Activated CD8-positive, alpha-beta T cell treated with anti-CD3 and anti-CD28 coated beads for 36 hours (primary cell): ENCODE measurements at places on chromosomes 13 and 19. TPM values are rescaled to one million over a fixed set of nuclear protein-coding genes. Genes with fewer than 3 reads are reported as not detected.
A peak's percentile ranks its signal among the peaks of the same experiment; 100 is the strongest.

GRCh38 chr13:21745307-21745706 lies 74.4 kb downstream of the FGF9 start:
- DNase-seq: no peak

- no peak for DNase-seq
Observed at GRCh38 chr13:49307365-49307764, 59.6 kb downstream of the CDADC1 start.

DNA sequence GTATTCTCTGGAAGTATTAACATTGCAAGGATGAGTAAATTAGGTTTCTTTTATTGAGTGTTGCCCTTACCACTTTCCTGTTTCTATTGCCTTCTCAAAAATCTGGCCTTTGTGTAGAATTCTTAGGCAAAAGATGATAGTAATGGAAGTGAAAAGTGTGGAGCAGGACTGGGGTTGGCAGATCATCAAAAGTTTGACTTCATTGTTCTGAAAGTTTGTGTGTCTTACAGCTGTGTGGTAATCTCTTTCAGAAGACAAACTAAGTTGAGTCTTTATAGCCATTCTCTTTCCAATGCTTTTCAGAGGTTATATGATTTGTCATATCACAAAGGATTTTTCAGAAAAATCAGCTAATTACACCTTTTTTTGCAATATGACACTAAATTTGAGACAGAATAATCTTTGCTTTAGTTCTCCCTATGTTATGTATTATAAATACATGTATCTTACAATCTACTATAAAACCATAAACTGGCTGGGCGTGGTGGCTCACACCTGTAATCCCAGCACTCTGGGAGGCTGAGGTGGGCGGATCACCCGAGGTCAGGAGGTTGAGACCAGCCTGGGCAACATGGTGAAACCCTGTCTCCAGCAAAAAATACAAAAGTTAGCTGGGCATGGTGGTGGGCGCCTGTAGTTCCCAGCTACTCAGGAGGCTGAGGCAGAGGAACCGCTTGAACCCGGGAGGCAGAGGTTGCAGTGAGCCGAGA lies 8.7 kb upstream of the KCNRG start:
- DNase-seq: no peak

GRCh38 chr13:85497652-85498051 lies 301.6 kb downstream of the SLITRK6 start:
- no peak for DNase-seq

DNA sequence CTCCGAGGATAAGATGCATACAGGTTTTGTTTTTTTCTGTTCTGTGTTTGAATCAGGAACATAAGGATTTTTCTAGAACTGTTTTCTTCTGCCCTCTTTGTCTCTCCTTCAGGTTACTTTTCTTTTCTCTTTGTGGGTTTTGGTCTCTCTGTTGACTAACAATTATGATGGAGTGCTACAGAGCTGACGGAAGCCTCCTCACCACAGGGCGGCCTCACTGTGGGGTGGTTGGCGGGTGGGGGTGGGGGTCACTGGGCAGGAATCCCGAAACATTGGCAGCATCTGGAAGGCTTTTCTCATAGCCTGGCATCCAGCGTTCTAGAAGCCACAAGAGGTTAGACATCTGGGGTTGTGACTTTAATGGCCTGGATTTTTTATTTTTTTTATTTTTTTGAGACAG lies 12.0 kb upstream of the MATK start:
- peak; percentile 50 for DNase-seq

- no peak for DNase-seq
Observed at GRCh38 chr19:56841193-56841543, 642 bp upstream of the PEG3 start.

GRCh38 chr19:47377801-47378200 lies 28.7 kb downstream of the DHX34 start:
- DNase-seq: no peak

GRCh38 chr13:55569514-55569913 lies 1571.2 kb upstream of the PRR20A start:
- DNase-seq: no peak

GRCh38 chr13:113414335-113414734 lies 39.0 kb downstream of the ADPRHL1 start:
- no peak for DNase-seq

DNA sequence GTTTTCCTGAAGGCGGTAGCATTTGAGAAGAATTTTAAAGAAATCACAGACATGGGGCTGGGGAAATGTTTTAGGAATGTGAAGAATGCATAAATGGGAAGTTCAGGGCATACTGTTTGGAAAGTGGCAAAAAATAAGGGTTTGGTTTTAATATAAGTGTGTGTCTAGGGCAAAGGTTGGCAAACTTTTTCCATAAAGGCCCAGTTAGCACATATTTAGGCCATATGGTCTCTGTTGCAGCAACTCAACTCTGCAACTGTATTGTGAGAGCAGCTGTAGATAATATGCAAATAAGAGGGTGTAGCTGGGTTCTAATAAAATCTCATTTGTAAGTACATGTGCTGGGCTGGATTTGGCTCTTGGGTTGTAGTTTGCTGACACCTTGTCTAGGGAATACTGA lies 521.9 kb downstream of the DIAPH3 start:
- DNase-seq: no peak

GRCh38 chr13:65907666-65908525 lies 1322.2 kb downstream of the PCDH9 start:
- DNase-seq: no peak

DNA sequence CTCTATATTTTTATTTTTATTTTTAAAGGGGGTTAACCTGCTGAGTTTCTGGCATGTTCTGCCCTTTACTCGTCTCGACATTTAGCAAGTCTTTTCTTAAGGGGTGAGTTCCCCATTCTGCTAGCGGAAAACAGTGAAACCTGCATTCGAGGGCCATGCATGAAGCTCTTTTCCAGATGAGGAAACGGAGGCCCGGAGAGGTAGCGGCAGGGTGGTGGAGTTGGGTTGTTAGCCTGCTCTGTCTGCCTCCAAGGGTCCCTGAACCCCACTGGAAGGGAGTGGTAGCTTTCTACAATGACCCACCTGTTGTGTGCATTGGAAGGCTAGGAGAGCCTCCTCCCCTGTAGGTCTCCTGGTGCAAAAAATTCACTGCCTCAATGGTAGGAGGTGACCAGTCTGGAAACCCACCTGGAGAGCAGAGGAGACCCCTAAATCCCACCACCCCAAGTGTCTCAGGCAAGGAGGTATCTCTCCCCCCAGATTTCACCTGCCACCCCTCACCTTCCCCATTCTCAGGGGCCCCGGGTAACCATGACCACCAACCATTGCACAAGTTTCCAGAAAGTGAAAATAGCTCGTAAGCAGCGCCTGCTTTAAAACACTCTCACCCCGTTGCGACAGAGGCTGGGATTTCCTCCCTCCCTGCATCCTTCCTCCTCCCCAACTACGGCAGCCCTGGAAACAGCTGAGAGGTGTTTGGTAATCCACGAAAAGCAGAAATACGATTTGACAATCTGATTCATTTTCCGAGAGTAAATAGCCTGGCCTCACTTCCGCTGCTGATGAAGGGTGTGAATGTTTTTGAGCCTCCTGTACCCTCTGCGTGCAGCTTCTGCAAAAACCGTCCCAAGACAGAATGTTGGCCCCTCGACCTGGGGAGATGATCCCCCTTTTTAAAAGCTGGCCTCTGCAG lies 3.5 kb downstream of the KLF2 start:
- peak; percentile 65 for DNase-seq

DNA sequence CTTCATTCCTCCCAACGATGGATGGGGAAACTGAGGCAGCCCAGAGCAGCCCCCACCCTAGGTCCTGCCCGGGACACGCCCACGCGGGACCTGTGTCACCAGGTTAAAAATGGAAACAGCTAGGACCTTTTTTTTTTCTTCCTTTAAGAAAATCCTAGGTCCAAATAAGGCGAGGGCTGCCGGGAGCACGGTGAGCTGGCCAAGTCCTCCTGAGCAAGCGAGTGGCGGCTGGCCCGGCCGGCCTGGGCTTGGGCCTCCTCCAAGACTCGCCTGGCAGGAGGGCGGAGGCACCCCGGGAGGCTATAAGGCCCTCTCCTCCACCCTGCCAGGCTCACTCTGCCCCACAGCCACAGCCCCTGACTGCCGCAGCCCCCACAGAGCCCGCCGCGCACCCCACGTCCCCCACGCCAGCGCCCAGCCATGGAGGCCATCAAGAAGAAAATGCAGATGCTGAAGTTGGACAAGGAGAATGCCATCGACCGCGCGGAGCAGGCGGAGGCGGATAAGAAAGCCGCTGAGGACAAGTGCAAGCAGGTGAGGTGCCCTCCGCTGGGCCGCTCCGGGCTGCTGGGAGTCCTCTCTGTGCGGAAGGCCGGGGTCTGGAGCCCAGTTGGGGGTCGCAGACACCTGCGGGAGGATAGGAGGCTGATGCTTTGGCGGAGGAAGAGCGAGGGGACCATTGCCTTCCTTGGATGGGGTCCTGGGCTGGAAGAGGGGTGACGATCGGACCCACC lies 8.9 kb upstream of the TPM4 start:
- DNase-seq: no peak

GRCh38 chr13:97723655-97724054 lies 229.8 kb upstream of the IPO5 start:
- no peak for DNase-seq

- DNase-seq: no peak
Observed at GRCh38 chr13:50692396-50692915, 151.0 kb downstream of the DLEU7 start.

- DNase-seq: peak; percentile 94
Observed at GRCh38 chr13:45417790-45418534, at the start of gene SLC25A30. Gene SLC25A30, minus strand, starts transcription at chr13:45418373. Its CDS starts 6,948 bp downstream, at chr13:45411425.

- DNase-seq: no peak
Observed at GRCh38 chr19:6683971-6684370, 14.0 kb upstream of the TNFSF14 start.

- no peak for DNase-seq
Observed at GRCh38 chr13:112186091-112186490, 119.1 kb downstream of the SOX1 start.

GRCh38 chr19:1037621-1038064 lies 2.3 kb upstream of the ABCA7 start:
- peak; percentile 22 for DNase-seq

DNA sequence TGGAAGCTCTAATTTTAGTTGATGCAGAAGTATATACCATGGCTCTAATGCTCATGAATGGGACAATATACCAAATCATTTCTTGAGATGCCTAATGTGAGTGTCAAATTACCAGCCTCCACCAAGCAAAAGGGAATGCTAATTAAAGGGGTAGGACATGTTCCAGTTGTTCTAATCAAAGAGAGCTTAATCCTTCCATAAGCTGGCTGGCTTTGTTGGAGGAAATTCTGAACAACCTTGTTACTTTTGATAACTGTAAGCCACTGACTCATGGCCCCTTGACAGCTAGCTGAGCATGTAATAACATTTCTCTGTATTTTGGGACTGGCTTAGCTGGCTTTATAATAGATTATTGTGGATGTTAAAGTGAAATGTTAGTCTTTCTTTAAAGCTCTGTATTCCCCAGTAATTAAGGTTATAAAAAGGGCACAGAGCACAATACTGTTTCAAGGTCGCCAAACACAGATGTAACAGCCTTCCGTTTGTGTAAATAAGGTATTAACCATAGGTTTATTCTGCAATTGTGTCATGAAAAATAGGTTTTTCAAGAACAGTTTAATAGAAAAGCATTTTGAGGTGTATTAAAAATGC lies 1194.0 kb downstream of the PCDH9 start:
- no peak for DNase-seq

DNA sequence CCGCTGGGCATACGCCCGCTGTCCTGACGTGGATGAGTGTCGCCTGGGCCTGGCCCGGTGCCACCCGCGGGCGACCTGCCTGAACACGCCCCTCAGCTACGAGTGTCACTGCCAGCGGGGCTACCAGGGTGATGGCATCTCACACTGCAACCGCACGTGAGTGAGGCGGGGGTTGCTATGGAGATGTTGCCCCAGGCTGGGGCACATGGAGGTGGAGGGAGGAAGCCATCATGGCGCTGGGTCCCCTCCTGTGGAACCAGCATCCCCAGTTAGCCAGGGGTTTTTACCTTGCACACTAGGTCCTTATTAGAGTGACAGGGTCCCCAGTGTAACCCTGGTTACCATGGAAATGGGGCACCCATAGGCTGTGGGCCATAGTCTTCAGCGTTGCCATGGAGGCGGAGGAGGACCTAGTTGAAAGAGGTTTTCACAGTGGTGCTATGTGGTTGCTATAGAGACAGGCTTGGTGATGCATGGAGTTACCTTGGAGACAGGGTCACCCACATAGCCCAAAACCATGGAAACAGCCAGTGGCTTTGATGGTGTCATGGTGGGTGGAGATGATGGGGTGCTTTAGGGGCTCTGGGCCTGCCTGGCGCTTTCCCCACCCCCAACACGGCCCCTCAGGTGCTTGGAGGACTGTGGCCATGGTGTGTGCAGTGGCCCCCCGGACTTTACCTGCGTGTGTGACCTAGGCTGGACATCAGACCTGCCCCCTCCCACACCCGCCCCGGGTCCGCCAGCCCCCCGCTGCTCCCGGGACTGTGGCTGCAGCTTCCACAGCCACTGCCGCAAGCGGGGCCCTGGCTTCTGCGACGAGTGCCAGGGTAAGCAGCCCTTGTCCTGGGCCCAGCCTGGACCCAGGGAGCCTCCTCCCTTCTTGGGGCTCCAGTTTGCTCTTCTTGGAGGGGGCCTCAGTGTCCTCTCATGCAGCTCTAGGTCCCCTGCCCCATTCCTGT lies 27.1 kb downstream of the MEGF8 start:
- peak; percentile 44 for DNase-seq

DNA sequence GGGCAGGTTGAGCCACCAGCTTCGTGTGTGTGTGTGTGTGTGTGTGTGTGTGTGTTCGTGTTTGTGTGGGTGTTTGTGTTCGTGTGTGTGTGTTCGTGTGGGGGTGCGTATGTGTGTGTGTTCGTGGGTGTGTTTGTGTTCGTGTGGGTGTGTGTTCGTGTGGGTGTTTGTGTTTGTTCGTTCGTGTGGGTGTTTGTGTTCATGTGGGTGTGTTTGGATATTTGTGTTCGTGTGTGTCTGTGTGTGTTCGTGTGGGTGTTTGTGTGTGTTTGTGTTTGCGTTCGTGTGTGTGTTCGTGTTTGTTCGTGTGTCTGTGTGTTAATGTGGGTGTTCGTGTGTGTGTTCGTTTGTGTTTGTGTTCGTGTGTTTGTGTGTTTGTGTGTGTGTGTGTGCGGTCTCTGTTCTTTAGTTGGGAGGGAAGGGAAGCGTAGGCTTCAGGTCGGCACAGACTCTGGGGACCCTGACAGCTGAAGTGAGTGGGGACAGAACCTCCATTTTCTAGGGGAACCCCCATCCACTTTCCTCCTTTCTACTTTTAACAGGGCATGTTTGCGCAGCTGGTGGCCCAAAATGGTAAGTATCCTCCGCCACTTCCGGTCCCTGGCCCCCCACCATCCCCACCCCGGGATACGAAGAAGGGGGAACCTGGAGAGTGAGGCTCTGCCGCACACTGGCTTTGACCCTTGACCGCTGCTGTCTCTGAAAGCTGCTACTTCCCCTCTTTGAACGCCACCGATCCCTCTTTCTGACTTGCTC lies 1.6 kb downstream of the TNFSF9 start:
- peak; percentile 70 for DNase-seq

The GSX1 gene
- not detected for total RNA-seq

The DAND5 gene
- not detected for total RNA-seq

The NCR1 gene
- total RNA-seq: 0.68 TPM

The TPTE2 gene
- total RNA-seq: 0.27 TPM

The GNA15 gene
- 44.1 TPM for total RNA-seq

The IGLON5 gene
- total RNA-seq: 0.16 TPM

The RFPL4AL1 gene
- not detected for total RNA-seq

The IL11 gene
- not detected for total RNA-seq

The RNF17 gene
- total RNA-seq: not detected

The CLIP3 gene
- 0.74 TPM for total RNA-seq
